ENCODE measurements at places on chromosomes 3 and 15.

DNA sequence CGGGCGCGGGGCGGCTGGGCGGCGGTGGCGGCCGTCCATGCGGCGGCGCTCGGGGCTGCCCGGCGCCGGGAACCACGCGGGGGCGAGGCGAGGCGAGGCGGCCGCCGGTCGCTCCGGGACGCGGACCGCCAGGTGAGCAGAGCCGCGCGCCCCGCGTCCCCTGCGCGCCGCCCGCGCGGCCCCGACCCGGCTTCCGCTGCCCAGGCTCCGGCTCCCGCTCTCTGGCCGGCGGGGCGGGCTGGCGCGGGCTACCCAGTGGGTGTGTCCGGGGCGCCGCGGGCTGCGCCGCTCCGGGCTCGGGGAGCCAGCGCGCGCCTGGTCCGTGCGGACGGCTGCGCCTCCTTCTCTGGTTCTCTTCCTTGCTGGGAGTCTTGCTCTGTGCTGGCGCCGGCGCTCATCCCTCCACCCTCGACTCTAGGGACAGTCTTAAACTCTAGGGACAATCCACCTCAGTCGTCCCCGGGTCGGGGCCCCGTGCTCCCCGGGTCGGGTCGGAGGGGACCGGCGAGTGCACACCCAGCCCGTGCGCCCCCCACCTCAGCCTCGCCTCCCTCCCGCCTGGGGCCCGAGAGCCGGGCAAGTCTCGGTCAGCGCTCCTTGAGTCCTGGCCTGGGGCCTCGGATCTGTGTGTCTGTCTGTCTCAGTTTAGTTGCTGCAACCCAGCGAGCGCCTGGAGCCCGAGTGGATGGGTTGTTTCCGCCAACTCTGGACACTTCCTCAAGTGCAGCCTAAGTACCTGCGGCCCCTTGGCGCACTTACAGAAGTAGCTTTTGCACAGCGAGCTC, 488 bp downstream of the THSD4 start:
- DNase-seq, result no peak

DNA sequence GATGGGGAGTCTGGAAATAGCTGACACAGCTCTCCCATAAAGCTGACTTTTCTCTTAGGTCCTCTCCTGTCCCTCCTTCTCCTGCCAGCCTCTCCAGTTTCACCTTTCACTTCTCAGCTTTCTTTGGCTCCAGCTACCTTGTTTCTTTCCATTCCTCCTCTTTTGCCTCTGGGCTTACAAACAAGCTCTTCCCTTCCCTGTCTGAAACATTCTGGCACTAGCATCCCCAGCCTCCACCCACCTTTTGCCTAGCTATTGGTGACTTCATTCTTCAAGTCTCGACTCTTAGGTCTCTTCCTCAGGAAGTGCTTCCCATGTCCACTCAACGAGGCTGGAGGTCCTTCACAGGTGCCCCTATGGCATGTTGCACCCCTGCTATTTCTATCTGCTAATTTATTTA, 20.5 kb upstream of the AVEN start:
- DNase-seq, result no peak

DNA sequence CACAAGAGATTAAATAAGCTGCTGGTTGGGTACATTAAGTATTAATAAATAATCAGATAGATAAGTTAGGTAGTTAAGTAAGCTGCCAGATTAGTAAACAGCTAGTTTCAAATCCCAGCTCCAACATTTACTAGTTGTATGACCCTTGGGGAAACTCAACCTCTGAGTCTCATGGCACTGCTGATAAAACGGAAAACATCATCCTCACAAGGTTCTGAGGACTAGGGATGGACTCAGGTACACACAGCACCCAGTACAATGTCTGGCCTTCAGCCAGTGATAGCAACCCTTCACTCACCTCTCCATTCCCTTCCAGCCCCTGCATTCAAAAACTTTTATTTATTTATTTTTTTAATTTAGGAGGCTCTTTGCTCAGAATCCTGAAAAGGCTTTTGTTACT, 32.3 kb downstream of the B3GNT5 start:
- DNase-seq, result no peak

DNA sequence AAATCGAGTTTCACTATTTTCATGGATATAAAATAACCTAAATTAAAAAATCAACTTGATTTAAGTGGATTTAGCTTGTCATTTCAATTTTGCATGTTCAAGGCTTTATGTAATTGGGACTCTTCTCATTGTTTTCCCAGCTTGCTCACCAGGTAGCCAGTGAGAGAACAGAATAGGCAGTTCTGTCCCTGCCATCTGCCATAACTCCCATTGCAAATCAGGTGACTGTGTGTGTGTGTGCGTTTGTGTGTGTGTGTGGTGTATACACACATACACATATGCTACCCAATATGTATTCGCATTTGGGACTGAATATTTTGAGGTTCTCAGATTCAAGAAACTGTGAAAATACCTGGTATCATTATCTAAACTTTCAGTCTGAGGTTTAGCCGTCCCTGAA, 1069.8 kb downstream of the IGSF11 start:
- no peak for DNase-seq

- DNase-seq, result no peak
Observed at GRCh38 chr3:153210146-153210545, 48.1 kb downstream of the RAP2B start.

DNA sequence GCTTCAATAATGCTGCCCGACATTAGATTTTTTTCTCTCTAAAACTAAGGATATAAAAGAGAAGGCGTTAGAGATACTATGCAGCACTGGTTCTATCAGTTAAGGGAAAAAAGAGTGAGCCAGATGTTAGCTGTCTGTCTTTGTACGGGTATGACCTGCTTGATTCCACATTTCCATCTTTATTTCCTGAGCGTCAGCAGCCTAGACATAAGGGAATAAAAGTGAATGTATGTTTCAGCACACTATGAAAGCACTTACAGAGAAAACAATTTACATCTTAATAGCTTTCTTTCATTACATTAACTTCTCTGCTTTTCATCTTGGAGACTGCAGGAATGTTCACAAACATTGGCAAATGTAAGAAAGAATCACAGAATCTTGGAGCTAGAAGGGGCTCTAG, 319.3 kb downstream of the CTNNB1 start:
- DNase-seq, result no peak

DNA sequence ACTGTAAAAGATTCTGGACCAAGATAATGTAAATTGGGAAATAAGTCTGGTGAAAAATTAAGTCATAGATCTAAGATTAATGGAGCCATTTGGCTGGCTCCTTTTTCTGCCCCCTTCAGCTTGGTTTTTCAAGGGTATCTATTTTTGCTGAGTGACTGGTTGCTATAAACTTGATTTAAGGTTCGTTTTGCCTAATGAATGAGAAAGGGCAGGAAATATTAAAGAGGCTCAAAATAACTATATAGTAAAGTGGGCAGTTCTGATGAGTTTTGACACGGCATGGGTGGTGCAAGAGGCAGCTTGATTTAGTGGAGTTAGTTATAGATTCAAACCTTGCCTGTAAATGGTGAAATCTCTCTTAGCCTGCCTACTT, 140.7 kb downstream of the STAC start:
- no peak for DNase-seq

- no peak for DNase-seq
Observed at GRCh38 chr15:28955160-28955992, 69.6 kb downstream of the APBA2 start.

- no peak for DNase-seq
Observed at GRCh38 chr3:15044326-15044725, 20.8 kb downstream of the MRPS25 start.

DNA sequence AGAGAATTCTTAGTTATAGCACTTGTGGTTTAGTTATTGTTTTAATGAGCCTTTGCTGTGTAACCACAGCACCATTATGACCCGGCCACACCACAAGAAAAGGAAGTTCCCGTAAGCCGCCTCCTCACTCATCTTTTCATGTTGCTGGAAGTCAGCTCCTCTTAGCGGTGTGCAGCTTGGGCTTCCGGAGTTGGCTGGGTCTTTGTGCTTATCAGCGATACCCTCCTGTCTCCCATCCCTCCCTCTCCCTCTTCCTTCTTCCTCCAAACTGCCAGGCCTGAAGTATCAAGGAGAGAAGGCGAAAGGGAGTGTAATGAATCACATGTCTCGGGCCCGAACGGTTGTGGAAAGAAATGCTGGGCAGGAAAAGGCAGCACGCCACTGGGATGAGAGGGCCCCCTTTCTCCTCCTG, 353.5 kb downstream of the MCTP2 start:
- no peak for DNase-seq

DNA sequence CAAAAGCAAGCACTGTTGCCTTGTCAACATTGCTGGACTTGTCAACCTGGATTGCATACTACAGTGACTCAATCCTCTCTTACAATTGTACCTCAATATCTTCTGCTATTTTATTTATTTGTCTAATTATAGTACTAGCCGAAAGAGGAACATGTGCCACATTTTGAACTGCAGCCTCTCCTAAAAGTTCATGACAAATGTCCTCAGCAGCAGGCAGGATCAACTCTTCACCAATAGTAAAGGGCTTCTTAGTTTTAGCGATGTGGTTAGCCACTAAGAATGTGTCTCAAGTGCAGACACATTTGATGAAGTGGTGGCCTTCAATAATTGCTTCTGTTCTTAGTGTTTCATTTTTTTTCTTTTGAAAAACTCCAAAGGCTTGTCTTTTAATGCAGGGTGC, 13.2 kb downstream of the DOCK3 start:
- no peak for DNase-seq

GRCh38 chr3:101729586-101729985, 5.2 kb downstream of the CEP97 start:
- DNase-seq, result no peak

GRCh38 chr3:95028688-95029087, 965.8 kb downstream of the NSUN3 start:
- DNase-seq, result no peak

DNA sequence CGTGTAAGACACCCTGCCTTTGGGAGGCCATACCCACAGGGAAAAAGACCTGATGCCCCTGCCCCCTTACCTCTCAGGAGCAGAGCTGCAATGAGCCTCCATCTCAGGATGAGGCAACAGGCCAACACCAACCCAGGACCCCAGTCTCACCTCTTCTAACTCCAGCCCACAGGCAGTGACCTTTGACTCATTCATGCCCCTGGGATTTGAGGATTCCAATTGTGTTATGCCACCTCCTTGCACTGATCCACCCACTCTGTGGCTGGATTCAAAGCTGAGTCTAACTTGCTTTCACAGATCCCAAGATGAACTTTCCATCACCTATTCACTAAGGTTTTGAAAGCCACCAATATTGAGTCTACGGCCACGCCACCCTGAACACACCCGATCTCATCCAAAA, 64.7 kb downstream of the MINAR1 start:
- DNase-seq, result no peak

DNA sequence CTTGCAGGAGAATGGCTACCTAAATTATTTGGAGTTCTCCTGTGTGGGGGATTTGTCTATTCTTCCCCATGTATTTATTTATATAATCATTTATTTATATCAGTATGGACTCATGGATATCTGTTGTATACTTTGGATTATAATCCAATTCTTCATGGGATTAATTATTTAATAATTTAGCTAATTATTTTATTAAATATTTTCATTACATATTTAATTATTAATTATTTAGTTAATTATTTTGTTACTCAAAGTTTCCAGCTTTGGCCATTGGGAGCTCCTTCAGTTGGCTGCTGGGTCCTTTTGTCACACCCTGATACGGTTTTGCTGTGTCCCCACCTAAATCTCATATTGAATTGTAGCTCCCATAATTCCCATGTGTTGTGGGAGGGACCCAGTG, 3.3 kb upstream of the PRR20G start:
- no peak for DNase-seq

DNA sequence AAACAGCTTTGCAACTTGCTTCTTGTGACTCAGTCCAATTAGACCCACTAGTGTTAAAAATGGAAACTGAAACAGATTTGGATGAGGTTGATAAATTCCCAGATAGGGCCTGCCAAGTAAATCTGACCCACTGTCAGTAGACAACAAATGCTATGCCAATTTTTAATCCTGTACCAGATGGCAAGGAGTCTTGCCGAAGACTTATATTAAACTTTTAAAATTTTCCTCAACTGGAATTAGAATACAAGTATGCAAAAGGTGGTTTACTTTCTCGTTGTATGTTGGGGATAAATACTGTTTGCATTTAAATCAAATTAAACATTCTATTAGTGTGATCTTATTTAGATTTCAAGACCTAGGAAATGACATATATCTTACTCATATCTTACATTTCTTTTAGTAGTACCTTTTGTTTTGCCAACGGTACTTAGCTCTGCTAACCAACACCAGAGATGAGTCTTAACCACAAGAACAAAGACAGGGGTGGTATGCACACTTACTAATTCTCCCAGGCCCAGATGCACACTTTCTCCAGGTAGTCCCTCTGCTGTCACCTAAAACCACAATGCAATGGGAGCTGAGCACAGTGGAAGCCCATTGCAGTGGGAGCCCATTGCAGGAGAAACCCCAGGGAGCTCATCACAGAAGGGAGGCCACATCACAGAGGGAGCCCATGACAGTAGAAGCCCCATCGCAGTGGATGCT, 77.8 kb downstream of the WWTR1 start:
- no peak for DNase-seq

DNA sequence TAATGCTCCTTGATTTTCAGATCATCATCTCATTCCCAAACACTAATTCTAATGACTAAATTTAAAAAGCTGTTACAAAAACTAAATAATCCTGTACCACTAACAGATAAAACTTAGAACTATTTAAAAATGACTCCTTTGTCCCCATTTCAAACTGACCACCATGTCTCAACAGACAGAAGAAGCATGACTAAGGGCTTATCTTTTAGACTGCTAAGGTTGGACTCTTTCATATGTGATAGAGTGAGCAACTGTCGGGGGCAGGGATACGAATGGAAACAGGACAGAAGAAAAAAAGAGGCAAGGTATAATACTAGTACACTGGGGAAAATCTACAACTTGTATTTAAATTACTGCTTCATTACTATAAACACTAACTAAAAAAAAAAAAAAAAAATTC, 23.3 kb downstream of the SNX4 start:
- DNase-seq, result no peak

- no peak for DNase-seq
Observed at GRCh38 chr15:73370151-73370550, 1.4 kb upstream of the HCN4 start.

DNA sequence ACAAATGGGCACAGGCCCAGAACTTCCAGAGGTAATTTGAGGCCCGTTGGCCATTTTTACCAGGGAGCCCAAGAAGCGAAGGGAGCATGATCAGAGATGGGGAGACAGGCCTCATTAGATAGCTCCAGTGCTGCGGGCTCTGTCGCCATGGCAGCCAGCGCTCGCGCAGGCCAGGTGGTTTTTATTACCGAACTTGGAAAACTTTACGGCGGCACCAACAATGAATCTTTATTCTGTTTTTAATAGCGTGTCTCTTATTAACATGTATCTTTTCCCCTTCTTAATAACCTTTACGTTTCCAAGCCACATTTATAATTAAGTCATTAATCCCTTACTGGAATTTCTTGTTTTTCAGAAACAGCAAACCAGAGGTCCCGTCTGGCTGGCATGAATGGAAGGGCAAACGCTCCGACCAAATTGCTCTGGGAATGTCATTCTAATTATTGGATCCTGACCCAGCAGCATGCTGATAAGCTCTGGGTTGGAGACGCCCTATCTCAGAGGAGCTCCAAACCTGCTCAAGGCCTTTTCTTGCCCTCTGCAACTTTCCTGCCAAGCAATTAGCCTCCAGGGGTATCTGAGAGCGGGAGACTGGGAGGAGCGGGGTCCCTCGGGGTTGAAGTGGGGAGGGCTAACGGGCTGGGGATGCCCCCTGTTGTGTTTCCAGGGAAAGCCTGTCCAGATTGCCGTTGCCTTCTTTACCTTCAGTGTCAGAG, 256.4 kb downstream of the TLE3 start:
- no peak for DNase-seq
